ENCODE measurements at places on chromosomes 5 and 9.
A peak's percentile ranks its signal among the peaks of the same experiment; 100 is the strongest.

DNA sequence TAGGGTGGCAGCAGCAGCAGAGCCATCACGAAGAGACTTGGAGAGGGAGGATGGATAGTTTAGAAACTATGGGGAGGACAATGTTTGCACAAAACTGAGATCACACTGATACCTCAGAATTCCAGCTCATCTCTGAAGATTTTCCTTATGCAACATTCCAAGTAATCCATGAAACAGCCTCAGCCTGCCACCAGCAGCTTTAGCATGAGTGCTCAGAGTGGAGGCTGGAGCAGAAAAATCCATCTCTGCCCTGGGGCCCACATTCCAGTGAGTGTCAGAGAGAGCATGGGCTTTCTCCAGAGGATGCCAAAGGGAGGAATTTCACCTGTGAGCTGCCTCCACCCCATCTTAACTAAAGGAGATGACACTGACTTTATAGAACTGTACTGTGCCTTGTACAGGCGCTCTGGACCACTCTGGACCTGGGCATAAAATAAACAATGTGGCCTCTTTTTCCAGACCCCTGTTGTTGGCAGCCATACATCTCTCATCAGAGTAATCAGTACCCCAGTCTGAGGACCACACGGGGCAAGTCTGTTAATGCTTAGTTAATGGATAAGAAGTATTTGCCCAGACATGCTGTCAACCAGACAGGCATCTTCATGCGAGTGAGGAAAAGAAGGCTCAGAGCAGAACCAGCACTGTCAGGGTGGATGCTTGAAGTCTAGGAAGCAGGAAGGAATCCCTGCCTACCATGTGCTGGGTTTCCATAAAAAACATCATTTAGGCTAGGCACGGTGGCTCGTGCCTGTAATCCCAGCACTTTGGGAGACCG, 440.9 kb downstream of the ENC1 start:
- no peak for DNase-seq

DNA sequence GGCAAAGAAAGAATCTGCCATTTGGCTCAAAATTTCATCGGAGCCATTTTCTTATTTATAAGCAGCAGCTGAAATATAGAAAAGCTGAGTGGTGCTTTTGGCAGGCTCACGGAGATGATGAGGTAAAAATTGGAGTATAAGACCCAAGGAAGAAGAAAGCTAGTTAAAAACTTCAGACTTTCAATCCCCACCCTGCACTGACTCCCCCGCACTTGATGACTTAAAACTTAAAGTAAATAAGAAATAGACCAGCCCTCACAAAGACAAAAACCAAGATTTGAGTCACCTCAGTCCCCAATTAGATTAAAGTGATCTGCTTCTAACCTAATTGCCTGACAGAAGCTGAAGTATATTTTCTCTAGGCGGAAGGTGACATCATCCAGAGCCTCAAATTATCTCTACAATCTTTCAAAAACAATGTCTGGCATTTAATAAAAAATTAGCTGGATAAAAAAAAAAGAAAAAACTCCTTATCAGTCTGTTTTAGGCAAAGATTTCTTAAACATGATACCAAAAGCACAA, 124.0 kb upstream of the PJA2 start:
- no peak for DNase-seq

- no peak for DNase-seq
Measured at GRCh38 chr5:59065554-59065953, 482.7 kb downstream of the RAB3C start.

DNA sequence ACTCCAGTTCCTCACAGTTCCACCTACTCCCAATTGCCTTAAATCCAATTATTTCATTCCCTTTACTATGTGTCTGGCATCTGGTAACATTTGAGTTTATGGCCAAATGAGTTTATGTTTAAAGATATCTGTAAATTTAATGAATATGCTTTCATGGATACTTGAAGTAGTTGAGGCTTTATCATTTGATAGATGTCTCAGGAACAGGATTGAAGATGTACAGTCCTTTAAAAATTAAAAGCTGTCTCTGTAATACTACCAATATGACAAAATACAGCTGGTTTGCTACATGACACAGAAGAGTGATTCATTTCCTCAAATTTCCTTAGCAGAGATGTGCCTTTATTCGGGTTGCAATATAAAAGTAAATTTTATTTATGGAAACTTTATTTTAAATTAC, 2326.0 kb upstream of the ACO1 start:
- no peak for DNase-seq

DNA sequence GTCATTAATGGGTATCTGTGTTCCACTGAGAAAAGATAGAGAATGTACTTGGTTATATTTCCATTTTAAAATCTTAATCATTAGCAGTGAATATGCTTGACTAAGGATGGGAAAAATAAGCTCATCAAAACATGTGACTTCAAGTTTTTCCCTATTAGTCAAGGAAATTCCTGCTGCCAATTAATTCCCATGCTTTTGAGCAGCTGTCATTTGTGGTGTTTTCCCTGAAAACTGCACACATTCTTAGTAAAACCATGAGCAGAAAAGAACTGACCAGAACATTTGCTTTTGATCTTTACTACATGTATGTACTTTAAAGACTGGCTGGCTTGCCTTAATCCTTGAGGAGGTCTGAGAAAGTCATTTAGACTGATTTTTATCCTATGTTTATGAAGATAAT, 75.2 kb downstream of the AOPEP start:
- DNase-seq: no peak

- peak; percentile 34 for DNase-seq
Measured at GRCh38 chr5:115816226-115817081, at the start of gene CDO1. CDO1 (minus strand) TSS chr5:115816659; CDS start chr5:115816397, 262 bp downstream.

- DNase-seq: no peak
Measured at GRCh38 chr5:61304590-61305381, 27.3 kb upstream of the ZSWIM6 start.

- DNase-seq: no peak
Measured at GRCh38 chr9:114046237-114046755, 31.8 kb downstream of the AMBP start.

DNA sequence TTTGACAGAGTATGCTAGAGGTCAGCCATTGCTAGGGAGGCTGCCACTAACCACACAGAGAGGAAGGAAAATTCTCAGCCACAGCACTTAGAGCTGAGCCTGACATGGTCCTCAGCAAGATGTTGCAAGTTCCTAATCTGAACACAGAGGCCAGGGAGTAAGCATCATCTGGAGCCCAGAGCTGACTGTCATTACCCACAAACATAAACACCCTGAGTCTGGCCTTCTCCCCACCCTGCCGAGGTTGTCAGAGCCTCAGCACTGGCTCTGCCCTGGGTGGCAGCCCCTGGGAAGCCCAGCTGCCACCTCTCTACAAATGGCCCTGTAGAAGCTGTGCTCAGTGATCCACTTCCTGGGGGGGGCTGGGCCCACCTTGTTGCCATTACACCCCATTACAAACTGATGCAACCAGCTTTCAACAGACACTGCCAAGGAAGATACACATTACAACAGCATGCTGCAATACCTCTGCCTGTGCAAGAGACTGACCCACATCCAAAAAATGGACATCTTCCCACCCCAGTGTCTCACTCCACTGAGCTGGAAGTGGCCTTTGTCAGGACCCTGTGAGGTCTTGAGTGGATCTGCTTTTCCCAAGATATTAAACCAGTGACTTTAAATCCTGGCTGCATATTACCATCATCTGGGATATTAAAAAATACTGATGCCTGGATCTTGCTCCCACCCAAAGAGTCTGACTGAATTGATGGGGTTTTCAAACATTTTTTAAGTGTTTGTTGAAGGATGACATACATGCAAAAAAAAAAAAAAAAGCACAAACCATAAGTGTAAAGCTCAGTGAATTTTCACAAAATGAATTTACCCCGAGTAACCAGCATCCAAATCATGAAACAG, 33.0 kb downstream of the IRF1 start:
- no peak for DNase-seq

GRCh38 chr5:132486318-132487094, 4.1 kb downstream of the IRF1 start:
- no peak for DNase-seq

DNA sequence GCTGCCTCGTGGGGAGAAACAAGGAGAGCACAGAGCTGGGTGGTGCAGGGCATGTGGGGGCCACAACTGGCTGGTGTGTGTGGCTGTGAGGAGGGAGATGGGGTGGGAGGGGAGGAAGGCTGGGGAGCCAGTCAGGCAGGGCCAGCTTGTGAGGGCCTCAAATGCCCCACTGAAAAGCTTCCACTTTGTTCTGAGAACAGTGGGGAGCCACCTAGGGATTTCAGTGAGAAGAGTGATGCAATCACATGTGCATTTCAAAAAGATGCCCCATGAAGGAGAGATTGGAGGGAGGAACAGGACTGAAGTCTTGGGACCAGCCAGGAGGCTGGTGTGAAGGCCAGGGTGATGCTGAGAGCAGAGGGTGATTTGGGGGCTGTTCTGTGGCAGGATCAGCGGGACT, 1.3 kb downstream of the OR13J1 start:
- DNase-seq: peak; percentile 9

DNA sequence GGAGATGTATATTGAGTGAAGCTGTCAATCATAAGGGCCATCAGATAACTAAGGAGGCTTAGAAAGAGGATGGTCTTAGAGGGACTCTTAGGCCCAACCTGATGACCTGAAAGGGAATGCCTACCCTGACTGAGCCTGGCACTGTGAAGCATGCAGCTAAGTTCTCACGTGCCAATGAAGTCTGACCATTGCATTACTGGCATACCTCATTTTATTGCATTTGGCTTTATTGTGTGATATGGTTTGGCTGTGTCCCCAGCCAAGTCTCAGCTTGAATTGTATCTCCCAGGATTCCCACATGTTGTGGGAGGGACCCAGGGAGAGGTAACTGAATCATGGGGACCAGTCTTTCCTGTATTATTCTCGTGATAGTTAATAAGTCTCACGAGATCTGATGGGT, 421.6 kb upstream of the SGCD start:
- DNase-seq: no peak

DNA sequence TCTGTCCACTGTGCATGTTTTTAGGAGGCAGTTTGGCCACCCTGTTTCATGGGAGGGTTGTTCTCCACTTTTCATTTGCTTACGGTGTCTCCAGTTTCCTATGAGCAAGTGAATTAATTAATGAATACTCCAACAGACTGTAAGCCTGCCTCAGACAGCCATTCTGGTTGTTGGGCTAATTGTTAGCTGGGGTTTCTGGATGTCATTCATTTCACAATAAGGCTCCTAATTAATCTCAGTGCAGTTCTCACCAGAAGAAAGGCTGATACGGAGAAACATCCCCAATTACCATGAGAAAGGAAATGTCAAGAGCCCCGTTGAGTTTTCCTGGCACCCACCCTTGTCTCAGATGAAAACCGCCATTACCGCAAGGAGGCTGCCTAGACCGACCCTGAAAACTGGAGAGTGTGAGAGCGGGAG, 75.8 kb downstream of the MAP1B start:
- no peak for DNase-seq

GRCh38 chr5:148972974-148973374, 89.9 kb downstream of the SH3TC2 start:
- no peak for DNase-seq

DNA sequence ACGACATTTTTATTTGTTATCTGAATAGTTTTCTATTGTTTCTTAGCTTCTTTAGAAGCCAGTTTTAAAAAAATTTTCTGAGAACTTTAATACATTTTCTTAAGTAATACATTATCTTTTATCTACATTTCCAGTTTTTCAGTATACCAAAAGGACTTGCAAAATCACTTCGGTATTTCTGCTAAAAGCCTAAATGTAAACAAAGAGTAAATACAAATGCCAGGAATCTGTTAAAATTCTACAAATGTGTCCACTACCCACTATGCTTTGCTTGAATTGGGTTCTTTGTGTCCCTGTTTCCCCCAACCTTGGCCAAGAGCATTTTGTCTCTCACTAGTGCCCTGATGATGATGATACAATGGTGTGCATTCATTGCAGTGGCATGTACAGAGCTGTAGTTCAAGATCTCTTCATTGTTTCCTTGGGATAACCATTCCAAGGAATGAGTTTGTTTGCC, 611.2 kb downstream of the NR2F1-AS1 start:
- DNase-seq: no peak

DNA sequence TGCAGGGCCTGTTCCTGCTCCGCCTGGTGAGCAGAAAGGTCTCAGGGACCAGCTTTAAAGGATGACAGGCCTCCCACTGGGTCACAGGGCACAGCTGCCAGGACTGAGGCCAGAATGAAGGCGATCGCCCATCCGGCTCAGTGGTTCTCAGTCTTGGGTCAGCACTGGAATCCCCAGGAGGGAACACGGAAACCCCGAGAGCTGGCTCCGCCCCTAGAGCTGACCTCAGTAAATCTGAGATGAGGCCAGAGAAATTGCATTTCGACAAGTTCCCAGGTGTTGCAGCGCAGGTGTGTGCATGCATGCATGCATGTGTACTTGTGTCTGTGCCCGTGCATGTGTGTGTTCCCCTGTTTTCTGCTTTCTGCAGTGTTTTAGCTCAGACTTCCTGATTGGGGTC, 47.2 kb upstream of the KCNMB1 start:
- no peak for DNase-seq

DNA sequence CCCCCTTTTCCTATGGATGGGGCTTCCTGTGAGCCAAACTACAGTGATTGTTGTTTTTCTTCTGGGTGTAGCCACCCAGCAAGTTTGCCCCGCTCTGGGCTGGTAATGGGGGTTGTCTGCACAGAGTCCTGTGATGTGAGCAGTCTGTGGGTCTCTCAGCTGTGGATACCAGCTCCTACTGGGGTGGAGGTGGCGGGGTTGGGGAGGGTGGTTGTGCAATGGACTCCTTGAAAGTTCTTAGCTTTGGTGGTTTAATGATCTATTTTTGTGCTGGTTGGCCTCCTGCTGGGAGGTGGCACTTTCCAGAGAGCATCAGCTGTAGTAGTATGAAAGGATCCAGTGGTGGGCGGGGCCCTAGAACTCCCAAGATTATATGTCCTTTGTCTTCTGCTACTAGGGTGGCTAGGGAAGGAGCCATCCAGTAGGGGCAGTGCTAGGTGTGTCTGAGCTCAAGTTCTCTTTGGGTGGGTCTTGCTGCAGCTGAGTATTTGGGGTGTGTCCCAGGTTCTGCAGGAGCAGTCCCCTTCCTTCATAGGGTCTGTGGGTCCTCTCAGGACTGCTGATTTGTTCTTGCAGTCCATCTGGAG, 275.6 kb upstream of the PAPPA start:
- DNase-seq: no peak

DNA sequence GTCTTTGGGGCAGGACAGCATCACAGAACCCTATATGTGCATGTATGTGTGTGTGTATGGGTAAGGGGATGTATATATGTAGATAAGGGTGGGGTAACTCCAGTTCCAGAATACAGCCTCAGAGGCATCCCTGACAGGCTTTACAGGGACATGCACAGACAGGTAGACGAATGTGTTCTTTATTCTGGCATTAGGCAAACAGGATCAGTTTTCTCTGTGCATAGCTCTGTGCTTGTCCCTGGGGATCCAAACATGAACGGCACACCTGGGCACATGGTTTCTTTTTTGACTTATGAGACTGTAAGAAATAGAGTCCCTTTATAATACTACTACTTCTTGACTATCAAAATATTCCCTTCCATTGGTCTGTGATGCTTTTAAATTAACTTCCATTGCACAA, 120.6 kb downstream of the TRIO start:
- DNase-seq: no peak

DNA sequence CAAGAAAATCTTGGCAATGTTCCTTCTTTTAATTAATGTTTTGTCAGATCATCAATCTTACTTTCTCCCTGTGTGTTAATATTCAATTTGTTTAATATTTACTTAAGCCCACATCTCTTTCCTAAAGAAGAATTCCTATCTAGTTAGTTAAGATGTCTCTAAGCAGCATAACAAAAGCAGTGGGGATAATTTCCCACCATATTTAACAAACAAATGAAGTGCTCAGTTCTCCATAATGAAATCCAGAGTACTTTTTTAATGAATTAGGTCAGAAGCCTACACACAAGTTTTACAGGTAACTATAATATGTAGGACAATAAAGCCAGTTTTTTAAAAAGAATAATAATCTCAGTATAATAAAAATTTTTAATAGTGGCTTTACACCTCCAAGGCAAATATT, 1918.8 kb downstream of the EFNA5 start:
- DNase-seq: no peak
